ENCODE measurements at places on chromosomes 11 and 22. TPM values are rescaled to one million over a fixed set of nuclear protein-coding genes. Genes with fewer than 3 reads are reported as not detected.

DNA sequence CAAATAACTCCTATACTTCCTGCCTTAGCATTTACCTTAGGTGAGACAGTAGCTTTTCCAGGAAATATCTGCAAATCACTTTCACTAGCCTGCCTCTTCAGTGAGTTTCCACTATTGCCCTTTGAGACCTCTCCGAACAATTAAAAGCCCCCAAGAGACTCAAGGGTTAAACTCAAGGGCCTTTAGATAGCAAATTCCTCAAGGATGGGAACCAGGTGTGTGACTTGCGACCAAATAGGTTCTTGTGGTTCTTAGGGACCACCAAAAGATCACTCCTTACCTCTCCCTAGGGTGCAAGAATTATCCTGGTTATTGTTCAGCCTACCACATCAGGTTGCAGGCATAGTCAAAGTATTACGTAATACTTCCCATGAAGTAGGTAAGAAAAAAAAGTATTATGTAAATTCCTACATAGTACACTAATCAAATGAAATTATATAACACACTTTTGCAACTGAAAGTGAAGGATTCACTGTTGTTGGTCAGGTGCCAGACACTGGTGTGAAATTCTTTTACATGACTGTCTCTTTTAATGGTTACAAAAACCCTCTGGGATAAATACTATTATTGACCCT is 1.4 kb upstream of the RDX start:
- H3K27me3 ChIP-seq, result no peaks in the 10 kb centered on the region
- DNase-seq, result no peak
- H3K4me3 ChIP-seq, result no peak overlapping the region
- no peaks in the 10 kb centered on the region for H3K36me3 ChIP-seq
- H3K27ac ChIP-seq, result no peak overlapping the region
- peaks cover 4% of the 10 kb centered on the region for H3K4me1 ChIP-seq

DNA sequence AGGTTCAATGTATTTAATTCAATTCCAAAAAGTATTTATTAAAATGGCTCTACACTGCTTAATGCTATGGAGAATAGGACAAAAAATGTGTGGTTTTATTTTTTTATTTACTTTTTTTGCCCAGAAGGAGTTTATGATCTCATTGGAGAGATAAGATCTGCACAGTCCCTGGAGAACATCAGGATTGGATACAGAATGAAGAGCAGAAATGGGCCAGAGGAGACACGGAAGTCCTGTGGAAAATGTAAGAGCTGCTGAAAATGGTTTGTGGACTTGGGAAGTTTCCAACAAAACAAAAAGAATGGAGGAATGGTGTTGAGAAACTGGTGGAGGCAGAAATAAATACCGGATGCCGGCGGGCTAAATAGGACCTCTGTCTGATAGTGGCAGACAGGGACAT is 554.6 kb downstream of the OPCML start:
- no peaks in the 10 kb centered on the region for H3K27me3 ChIP-seq
- no peak overlapping the region for H3K4me3 ChIP-seq
- H3K4me1 ChIP-seq, result no peaks in the 10 kb centered on the region
- no peak overlapping the region for H3K27ac ChIP-seq

GRCh38 chr11:62409831-62410230 is 9.0 kb upstream of the SCGB1A1 start:
- no peak overlapping the region for H3K4me3 ChIP-seq
- DNase-seq, result no peak
- H3K27ac ChIP-seq, result no peak overlapping the region
- no peaks in the 10 kb centered on the region for H3K27me3 ChIP-seq

Gene PDGFB
- total RNA-seq, result 1.2 TPM

Gene GRAMD1B
- total RNA-seq, result 8.8 TPM

- H3K27me3 ChIP-seq, result no peaks in the 10 kb centered on the region
- no peak overlapping the region for H3K4me3 ChIP-seq
- peaks cover 3% of the 10 kb centered on the region for H3K4me1 ChIP-seq
- no peak overlapping the region for H3K27ac ChIP-seq
- no peaks in the 10 kb centered on the region for H3K36me3 ChIP-seq
- no peak for DNase-seq
Measured at GRCh38 chr11:93608364-93608763, 53.1 kb upstream of the CEP295 start.

- no peaks in the 10 kb centered on the region for H3K36me3 ChIP-seq
- H3K27me3 ChIP-seq, result no peaks in the 10 kb centered on the region
- no peaks in the 10 kb centered on the region for H3K4me1 ChIP-seq
- H3K27ac ChIP-seq, result no peak overlapping the region
Measured at GRCh38 chr22:17410576-17410975, 41.3 kb downstream of the CECR2 start.

DNA sequence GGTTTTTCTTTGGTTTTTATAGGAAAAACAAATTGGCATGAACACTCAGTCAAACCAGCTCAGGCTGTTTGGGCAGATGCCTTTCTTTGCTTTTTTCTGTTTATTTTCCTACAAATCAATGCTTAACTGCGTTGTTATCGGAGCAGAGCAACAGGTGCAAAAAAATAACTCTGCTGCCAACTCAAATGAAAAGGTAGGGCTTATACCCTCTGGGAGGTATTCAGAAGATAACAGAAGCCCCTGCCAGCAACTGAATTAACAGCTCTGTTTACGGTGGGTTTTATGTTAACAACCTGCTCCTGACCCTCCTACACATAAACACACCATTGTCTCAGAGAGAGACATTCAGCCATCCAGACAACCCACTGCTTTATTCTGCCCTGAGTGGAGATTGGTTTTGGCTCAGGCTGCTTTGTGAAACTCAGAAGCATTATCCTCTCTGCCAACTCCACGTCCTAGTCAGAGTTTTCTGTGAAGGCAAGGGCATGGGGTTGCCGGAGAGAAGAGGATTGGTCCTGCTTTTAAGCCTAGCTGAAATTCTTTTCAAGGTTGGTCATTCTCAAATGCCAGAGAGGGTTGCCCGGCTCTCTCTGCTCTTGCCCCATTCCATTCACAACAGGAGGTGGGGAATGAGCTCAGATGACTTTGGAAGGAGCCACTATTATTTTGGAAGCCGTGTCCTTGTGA is 11.4 kb downstream of the EHF start:
- H3K4me1 ChIP-seq, result peaks cover 8% of the 10 kb centered on the region
- DNase-seq, result no peak
- no peaks in the 10 kb centered on the region for H3K27me3 ChIP-seq
- no peak overlapping the region for H3K4me3 ChIP-seq
- no peaks in the 10 kb centered on the region for H3K36me3 ChIP-seq

GRCh38 chr22:36027935-36028645 is 534 bp downstream of the RBFOX2 start:
- peaks cover 9% of the 10 kb centered on the region for H3K4me1 ChIP-seq
- no peaks in the 10 kb centered on the region for H3K36me3 ChIP-seq
- no peak overlapping the region for H3K27ac ChIP-seq
- peak overlapping the region; percentile 16 for H3K4me3 ChIP-seq
- H3K27me3 ChIP-seq, result peaks cover 5% of the 10 kb centered on the region
- DNase-seq, result peak; percentile 21

Gene GRIA4
- total RNA-seq, result not detected

- no peak overlapping the region for H3K27ac ChIP-seq
- no peak for DNase-seq
- H3K36me3 ChIP-seq, result peaks cover 7% of the 10 kb centered on the region
- no peaks in the 10 kb centered on the region for H3K27me3 ChIP-seq
Measured at GRCh38 chr11:48031602-48032001, 51.2 kb downstream of the PTPRJ start.

DNA sequence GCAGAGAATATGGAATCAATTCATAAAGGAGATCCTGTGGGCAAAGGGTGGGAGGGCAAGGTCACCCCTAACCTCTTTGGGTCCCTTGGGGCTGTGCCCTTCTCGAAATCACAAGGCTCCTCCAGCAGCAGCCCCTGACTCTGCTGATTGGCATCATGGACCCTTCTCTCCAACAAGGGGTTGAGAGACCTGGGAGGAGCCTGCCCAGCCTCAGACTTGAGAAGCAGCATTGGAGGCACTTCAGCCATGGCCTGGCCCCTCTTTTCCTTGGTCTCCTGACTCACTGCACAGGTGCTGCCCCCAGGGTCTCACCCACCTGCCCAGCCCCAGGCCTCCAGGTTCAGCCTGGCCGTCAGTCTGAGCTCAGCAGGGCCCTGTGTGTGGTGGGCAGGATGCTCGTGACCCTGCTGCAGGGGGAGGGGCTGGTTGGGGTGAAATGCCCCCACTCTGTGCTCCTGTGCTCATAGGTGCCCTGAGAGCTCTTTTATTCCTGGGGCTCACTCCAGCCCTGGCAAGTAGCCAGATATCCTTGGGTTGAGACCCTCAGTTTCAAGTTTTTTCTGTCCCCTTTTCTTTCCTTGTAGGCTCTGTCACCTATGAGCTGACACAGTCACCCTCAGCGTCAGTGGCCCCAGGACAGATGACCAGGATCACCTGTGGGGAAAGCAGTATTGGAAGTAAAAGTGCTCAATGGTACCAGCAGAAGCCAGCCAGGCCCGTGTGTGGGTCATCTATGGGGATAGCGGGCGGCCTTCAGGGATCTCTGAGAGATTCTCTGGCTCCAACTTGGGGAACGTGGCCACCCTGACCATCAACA is 110.8 kb downstream of the GGTLC2 start:
- peaks cover 69% of the 10 kb centered on the region for H3K4me1 ChIP-seq
- no peaks in the 10 kb centered on the region for H3K27me3 ChIP-seq
- no peak overlapping the region for H3K4me3 ChIP-seq
- peak; percentile 19 for DNase-seq

Gene CYP2R1
- 14.9 TPM for total RNA-seq

DNA sequence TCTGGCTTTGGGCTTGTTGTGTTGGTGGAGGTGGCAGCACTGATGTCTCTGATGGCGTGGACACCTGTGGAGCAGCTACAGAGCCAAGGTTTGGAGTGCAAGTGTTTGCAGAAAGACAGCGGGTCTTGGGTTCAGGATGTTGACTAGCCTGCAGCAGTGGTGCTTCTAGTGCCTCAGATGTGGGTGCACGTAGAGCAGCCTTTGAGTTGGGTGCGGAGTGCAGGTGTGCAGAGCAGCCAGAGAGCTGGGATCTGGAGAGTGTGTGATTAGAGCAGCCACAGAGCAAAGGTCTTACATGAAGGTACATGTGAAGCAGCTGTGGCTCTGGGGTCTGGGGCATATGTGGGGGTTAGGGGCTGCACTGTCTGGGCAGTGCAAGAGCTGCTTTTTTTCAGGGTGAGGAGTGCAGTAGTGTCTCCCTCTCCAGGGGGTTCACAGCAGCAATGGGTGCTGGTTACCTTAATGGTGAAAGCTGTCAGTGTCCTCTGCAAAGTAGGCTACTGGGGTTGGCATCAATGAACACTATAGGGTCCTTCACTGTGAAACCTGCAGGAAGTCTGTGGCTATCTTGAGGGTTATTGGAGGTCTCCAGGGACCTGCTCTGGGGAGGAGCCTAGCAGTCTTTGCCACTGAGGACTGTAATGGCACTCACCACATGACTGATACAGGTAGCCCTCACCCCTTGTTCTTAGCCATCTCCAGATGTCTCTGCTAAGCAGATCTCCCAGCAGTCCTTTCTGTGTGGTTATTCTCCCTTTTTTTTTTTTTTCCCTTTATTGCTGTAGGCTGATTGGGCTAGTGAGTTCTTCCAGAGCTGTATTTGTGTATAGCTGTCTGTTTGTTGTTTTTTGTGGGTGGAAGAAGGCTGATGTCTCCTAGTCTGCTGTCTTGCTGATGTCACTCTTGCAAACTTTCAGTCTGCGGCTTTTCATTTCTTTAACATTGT is 14.3 kb downstream of the BIRC2 start:
- peaks cover 13% of the 10 kb centered on the region for H3K4me1 ChIP-seq
- H3K4me3 ChIP-seq, result no peak overlapping the region
- no peaks in the 10 kb centered on the region for H3K27me3 ChIP-seq
- no peak for DNase-seq
- H3K36me3 ChIP-seq, result peaks cover 47% of the 10 kb centered on the region
- H3K27ac ChIP-seq, result no peak overlapping the region

DNA sequence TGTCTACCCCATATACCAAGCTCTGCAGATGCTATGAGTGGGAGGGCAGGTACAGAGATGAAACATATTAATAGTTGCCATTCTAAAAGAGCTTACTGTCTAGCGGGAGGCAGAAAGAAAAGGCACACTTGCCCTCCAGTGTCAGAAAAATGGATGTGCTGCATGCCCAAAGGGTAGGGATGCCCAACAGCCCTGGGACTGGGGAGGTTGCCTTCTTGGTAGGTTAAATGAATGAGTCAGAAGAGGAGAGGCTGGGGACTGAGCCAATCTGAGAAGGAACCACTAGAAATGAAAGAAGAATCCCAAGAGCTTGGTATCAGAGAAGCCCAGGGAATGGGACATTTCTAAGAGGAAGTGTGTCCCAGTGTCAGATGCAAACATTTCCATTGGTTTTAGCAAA is 1.2 kb downstream of the BIRC3 start:
- H3K27me3 ChIP-seq, result no peaks in the 10 kb centered on the region
- no peaks in the 10 kb centered on the region for H3K36me3 ChIP-seq
- DNase-seq, result no peak

GRCh38 chr11:61416941-61417340 is 12.8 kb downstream of the CPSF7 start:
- no peak overlapping the region for H3K27ac ChIP-seq
- H3K4me1 ChIP-seq, result no peaks in the 10 kb centered on the region
- DNase-seq, result no peak
- no peak overlapping the region for H3K4me3 ChIP-seq

GRCh38 chr11:128956401-128957201 is 13.9 kb upstream of the TP53AIP1 start:
- no peak overlapping the region for H3K4me3 ChIP-seq
- no peaks in the 10 kb centered on the region for H3K27me3 ChIP-seq
- no peak overlapping the region for H3K27ac ChIP-seq
- no peaks in the 10 kb centered on the region for H3K4me1 ChIP-seq
- no peaks in the 10 kb centered on the region for H3K36me3 ChIP-seq

Gene NRXN2
- 9.6 TPM for total RNA-seq
